ENCODE measurements at places on chromosomes 6 and 20. TPM values are rescaled to one million over a fixed set of nuclear protein-coding genes. Genes with fewer than 3 reads are reported as not detected.

DNA sequence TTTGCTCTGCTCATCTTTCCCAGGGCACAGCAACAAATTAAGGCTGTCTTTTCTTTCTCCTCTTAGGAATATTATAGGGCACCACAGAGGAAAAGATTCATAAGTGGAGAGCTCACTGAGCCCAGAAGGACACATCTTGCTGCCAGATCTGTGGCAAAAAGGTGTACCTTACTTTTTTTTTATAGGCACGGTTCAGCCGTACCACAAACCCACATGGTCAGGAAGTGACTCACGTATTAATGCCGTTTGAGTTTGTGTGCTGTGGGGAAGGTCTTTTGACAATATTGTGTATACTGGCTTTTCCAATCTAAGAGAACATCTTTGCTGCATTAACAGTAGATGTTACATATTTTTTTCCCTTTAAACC lies 28.4 kb downstream of the PAQR8 start:
- DNase-seq = peak; percentile 70

DNA sequence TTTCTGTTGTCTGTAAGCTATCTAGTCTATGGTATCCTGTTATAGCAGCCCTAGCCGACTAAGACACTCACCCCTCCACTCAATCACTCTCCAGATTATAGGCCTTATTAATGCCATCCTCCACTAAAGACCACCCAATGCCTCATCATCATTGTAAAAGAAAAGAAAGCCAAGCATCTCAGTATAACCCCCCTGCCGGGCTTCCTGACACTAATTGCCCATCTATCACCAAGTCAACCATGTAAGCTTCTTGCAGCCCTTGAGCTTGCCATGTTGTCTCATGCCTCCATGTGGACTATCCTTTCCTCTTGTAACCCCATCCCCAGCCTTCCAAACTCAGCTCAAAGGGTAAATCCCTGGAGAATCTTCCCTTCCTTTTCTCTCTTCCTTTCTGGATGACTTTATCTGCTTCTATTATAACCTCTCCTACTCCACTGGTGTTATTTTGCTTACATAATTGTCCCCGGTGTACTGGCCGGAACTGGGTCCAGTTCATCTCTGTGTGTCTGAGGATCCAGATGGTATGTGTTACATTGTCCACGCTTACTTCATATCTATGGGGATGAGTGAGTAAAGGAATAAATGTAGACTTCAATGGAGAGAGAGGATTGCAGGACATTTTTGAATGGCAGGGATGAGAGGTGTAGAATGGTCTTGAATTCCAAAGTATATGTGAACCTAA lies 202.9 kb upstream of the SOX4 start:
- DNase-seq = no peak

DNA sequence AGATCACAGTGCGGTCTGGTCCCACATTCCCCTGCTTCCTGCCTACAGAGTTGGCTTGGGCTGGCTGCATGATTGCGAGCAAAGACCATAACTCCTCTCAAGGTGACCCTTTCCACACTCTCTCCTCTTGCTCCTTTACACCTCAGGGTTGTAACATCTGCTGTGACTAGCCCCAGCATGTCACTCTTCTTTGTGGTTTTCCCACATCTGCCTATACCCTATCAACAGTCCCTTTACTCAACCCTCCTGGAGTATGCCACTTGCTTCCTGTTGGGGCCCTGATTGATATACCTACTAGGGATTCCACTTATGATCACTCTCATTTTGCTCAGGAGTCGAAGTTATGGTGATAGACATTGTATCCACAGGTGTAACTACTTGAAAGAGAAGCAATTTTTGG lies 58.9 kb upstream of the SGK1 start:
- DNase-seq = no peak

DNA sequence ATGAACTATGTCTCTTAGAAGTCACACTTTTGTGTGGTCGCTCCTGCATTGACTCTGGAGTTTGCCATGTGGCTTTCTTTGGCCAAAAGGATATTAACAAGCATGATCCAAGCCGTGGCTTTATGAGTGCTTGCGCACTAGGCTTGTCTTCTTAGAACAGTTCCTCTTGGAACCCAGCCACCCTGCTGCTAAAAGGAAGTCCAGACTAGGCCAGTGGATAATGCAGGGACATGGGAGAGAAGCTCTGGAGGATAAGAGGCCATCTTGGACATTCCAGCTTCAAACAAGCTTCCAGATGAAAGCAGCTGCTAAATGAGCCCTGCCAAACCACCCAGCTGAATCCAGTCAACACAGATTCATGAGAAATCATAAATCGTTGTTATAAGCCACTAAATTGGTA lies 346.4 kb downstream of the CDC5L start:
- DNase-seq = peak; percentile 45

DNA sequence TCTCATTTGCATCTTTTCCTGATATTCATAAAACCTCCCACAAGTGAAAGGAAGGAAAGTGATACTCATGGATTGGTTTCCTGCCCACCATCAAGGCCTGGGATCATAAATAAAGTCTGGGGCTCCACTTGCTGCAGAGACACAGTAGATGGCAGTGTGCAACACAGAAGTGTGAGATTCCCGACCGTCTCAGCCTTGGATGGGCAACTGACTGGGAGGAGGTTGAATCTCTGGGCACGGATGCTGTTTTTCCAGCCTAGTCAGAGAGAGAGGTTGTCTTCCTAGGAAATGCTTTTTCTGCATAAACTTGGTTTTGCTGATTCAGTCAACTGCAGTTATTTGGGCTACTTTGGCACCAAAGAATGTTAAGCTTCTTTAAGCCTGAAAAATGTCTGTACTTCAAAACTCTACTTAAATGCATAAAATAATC lies 9.9 kb upstream of the RFPL4B start:
- DNase-seq = peak; percentile 65

DNA sequence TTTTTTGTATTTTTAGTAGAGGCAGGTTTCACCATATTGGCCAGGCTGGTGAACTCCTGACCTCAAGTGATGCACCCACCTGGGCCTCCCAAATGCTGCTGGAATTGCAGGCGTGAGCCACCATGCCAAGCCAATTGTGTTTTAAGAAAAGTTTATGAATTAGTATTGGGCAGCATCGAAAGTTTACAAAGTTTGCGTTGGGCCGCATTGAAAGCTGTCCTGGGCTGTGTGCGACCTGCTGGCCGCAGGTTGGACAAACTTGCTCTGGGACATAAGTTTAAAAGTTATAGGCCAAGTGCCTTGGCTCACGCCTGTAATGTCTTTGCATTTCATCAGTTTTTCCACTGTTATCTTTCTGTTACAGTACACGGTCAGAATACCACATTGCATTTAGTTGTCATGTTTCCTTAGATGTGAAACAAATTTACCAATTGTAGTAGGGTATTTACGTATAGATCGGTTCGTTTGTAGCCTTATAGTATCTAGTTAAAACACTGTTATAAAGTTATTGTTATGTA lies 39.5 kb downstream of the ASXL1 start:
- DNase-seq = no peak

- DNase-seq = no peak
Observed at GRCh38 chr20:13493143-13493542, 145.6 kb downstream of the TASP1 start.

- DNase-seq = no peak
Observed at GRCh38 chr6:36668591-36668990, 9.9 kb upstream of the CDKN1A start.

- no peak for DNase-seq
Observed at GRCh38 chr20:7943891-7944290, 3.6 kb upstream of the HAO1 start.

DNA sequence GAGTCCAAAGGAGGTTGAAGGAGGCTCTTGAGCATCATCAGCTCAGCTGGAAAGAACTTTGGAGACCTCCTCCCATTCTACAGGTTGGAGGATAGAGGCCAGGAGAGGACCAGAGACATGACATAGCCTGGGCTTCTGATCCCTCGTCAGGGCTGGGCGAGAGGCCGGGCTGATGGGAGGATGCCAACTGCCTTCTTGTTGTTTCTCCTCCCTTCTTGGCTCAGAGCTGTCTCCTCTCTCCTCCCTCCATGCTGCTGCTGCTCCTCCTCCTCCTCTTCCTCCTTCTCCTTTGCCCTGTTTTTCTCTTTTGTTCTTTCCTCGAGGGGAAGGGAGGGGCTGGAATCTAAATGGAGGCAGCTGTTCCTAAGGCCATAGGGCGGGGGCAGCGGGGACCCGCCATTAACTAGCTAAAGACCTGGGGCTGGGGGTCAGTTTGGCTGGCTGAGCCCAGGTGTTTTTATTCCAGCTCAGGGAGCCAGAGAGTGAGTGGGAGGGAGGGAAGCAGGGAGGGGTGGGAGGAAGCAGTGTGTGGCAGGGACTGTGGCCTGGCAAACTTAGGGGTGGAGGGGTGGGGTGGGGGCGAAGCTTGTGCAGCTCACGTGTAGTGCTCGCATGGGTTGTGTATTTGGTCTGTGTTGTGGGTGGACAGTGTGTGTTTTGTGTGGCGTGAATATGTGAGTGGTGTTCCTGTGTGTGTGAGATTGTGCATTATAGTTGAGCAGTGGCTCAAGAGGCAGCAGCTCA lies 84.8 kb downstream of the CD40 start:
- DNase-seq = no peak

DNA sequence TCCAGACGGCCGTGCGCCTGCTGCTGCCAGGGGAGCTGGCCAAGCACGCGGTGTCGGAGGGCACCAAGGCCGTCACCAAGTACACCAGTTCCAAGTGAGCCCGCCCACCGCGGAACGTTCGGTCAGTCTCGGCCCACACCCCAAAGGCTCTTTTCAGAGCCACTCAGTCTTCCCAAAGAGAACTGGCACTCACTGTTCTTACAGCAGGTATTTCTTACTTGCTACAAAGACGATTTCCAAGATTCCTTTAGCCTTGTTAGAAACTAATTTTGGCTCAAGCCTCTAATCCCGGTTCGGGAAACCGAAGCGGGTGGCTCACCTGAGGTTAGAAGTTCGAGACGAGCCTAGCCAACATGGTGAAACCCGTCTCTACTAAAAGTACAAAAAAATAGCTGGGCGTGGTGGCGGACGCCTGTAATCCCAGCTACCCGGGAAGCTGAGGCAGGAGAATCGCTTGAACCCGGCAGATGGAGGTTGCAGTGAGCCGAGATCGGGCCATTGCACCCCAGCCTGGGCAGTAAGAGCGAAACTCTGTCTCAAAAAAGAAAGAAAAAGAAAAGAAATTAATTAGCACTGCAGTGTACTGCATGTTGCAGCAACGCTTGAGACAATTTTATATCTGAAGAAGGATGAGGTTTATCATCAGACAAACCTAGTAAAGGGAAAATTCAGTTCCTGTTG lies 73.1 kb downstream of the OR2B2 start:
- peak; percentile 59 for DNase-seq

The LPIN3 gene
- 5.6 TPM for total RNA-seq

The BTNL2 gene
- not detected for total RNA-seq

The PDYN gene
- total RNA-seq = not detected

The SLC4A11 gene
- total RNA-seq = 1.6 TPM

The PI3 gene
- total RNA-seq = not detected

The PRSS16 gene
- total RNA-seq = under 0.01 TPM

The C6orf15 gene
- total RNA-seq = not detected

The NCOA5 gene
- 18.6 TPM for total RNA-seq

The PCIF1 gene
- total RNA-seq = 15.8 TPM

Measured in fibroblast of villous mesenchyme (primary cell).